ENCODE measurements at places on chromosomes 1 and 21. TPM values are rescaled to one million over a fixed set of nuclear protein-coding genes. Genes with fewer than 3 reads are reported as not detected.

DNA sequence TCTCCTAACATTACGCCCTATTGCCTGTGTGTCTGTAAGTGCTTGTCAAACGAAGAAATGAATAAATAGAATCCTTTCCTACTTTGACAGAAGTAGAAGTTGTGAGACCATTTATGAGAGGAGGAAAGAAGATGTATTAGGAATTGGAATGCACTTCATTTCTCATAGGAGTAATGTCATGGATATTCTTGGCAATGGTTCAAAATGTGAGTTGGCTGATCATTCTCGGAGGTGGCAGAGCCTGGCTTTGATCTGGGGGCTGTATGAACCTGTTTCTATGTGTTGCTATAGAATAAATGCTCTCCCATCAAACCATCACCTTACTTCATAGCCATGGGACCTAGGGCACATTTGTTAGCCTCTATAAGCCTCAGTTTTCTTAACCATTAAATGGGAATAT lies 10.1 kb upstream of the SERBP1 start:
- no peak overlapping the region for H3K27ac ChIP-seq
- no peaks in the 10 kb centered on the region for H3K27me3 ChIP-seq
- no peak for DNase-seq
- no peak overlapping the region for H3K4me3 ChIP-seq
- no peaks in the 10 kb centered on the region for H3K36me3 ChIP-seq
- peaks cover 4% of the 10 kb centered on the region for H3K4me1 ChIP-seq

The GSTM1 gene
- total RNA-seq = 31.5 TPM

The KCNA2 gene
- 2.2 TPM for total RNA-seq

DNA sequence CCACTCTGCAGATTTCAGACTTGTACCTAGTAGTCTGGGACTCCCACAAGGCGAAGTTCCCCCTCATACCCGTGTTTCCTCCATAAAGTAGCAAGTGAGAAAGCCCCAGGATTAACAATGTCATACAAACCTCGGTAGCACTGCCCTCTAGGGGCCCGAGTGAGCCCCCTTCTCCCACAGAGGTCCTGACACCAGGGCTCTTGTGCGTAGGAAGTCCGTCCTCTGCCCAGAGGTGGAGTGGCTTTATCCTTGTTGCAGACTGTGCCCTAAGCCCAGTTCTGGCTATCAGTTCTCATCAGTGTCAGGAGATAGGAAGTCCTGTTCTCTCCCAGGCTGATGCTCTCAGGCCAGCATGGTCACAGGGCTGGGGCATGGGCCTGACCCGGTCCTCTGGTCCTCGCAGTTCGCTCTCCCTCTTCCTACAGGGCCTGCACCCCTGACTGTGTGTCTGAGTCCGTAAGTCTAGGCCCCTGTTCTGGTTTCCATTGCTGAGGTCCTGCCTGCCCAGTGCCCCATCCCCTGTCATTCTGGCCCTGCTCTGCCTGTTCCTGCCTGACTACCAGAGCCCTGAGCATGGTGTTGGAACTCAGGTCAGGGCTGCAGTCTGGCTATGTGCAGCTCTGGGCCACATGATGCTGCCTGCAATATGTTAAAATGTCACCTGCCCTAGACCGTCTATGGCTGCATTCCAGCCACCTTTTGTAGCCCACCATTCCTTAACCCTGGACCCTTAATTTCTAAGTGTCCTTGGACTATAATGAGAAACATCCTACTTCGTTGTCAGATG lies 285.6 kb downstream of the ASTN1 start:
- no peak overlapping the region for H3K27ac ChIP-seq
- no peak overlapping the region for H3K4me3 ChIP-seq
- H3K27me3 ChIP-seq = no peaks in the 10 kb centered on the region
- no peak for DNase-seq
- no peaks in the 10 kb centered on the region for H3K36me3 ChIP-seq

- H3K27me3 ChIP-seq = no peaks in the 10 kb centered on the region
- H3K27ac ChIP-seq = no peak overlapping the region
- H3K4me3 ChIP-seq = no peak overlapping the region
- H3K36me3 ChIP-seq = peaks cover 11% of the 10 kb centered on the region
Observed at GRCh38 chr1:235734335-235734734, 84.8 kb upstream of the GNG4 start.

DNA sequence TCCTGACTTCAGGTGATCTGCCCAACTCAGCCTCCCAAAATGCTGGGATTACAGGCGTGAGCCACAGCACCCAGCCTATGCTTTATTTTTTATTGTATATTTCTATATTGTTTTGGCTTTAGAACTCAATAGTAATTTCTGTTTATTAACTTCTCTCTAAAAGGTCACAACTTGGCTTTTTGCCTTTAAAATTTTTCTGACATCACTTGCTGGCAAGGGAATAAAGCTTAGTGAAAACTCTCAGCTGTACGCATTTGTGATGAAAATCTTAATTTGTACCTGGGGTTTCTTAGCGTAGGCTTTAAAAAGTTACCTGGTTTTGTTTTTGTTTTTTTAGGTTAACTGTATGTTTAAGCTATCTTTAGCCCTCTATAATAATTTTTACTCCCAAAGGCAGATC lies 36.2 kb downstream of the B3GALNT2 start:
- no peak overlapping the region for H3K27ac ChIP-seq
- H3K36me3 ChIP-seq = peaks cover 16% of the 10 kb centered on the region
- H3K4me1 ChIP-seq = peaks cover 11% of the 10 kb centered on the region
- no peaks in the 10 kb centered on the region for H3K27me3 ChIP-seq
- DNase-seq = no peak

DNA sequence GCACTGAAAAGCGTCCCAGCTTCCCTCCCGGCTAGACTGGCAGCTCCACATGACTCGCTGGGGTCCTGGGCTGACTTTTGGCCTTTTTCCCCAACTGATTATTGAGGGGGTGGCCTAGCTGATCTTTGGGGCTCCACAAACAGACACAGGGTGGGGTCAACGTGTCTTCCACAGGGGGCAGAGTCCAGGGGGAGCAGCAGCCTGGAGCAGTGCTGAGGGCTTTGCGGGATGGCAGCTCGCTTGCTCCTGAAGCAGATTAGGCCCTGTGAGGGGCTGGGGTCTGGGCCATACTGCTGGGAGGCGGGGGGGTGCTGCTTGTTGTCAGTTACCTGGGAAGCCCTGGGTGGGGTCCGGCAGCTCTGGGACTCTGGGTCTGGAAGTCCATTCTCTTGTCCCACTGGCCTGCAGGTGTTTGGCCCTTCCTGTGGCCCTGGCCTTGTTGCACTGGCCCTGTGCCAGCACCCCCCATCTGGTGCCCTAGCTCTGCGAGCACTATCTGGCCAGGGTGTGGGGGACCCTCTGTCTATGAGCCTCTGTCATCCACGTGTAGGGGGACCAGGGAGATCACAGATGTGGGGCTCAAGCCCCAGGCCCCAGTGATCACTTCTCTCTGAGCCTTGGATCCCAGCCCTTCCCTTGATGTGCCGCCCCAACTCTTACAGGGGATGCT lies 12.3 kb upstream of the HES5 start:
- H3K36me3 ChIP-seq = no peaks in the 10 kb centered on the region
- H3K27me3 ChIP-seq = peaks cover 4% of the 10 kb centered on the region
- no peak overlapping the region for H3K27ac ChIP-seq
- no peak for DNase-seq
- no peak overlapping the region for H3K4me3 ChIP-seq

The SPRR5 gene
- total RNA-seq = not detected

- H3K27me3 ChIP-seq = peaks cover 14% of the 10 kb centered on the region
- no peak overlapping the region for H3K27ac ChIP-seq
- no peak overlapping the region for H3K4me3 ChIP-seq
- no peaks in the 10 kb centered on the region for H3K4me1 ChIP-seq
Observed at GRCh38 chr1:11850156-11850555, 2.6 kb upstream of the NPPA start.

GRCh38 chr1:109271458-109271857 lies 11.5 kb downstream of the PSRC1 start:
- H3K27me3 ChIP-seq = no peaks in the 10 kb centered on the region
- no peak overlapping the region for H3K4me3 ChIP-seq
- H3K4me1 ChIP-seq = peaks cover 21% of the 10 kb centered on the region
- H3K27ac ChIP-seq = no peak overlapping the region

The LCE3A gene
- total RNA-seq = not detected

The MMP23B gene
- 2.0 TPM for total RNA-seq

The IGSF9 gene
- total RNA-seq = not detected

GRCh38 chr1:12184008-12184681 lies 17.4 kb downstream of the TNFRSF1B start:
- peaks cover 63% of the 10 kb centered on the region for H3K36me3 ChIP-seq
- no peaks in the 10 kb centered on the region for H3K27me3 ChIP-seq
- no peak overlapping the region for H3K27ac ChIP-seq

The OR10Z1 gene
- total RNA-seq = not detected

The CHI3L2 gene
- 27.0 TPM for total RNA-seq

DNA sequence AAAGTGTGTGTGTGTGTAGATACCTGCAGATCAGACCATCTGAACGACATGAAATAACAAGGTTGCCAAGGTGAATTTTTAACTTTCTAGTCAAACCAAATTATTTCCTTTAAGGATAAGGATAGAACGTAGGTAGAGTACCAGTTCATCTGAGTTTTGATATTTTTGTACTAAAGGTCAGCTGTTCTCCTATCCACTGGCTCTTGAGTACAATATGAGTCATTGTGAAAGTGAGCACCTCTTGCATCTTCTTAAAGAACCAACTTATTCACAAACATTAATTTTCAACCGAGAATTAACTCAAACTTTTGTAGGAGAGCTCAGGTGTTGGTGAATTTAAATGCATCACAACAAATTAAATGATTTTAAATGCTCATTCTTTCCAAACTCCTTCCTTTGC lies 71.5 kb downstream of the IFI44 start:
- no peaks in the 10 kb centered on the region for H3K4me1 ChIP-seq
- H3K36me3 ChIP-seq = no peaks in the 10 kb centered on the region
- no peak overlapping the region for H3K4me3 ChIP-seq
- no peak for DNase-seq
- H3K27me3 ChIP-seq = peaks cover 15% of the 10 kb centered on the region

DNA sequence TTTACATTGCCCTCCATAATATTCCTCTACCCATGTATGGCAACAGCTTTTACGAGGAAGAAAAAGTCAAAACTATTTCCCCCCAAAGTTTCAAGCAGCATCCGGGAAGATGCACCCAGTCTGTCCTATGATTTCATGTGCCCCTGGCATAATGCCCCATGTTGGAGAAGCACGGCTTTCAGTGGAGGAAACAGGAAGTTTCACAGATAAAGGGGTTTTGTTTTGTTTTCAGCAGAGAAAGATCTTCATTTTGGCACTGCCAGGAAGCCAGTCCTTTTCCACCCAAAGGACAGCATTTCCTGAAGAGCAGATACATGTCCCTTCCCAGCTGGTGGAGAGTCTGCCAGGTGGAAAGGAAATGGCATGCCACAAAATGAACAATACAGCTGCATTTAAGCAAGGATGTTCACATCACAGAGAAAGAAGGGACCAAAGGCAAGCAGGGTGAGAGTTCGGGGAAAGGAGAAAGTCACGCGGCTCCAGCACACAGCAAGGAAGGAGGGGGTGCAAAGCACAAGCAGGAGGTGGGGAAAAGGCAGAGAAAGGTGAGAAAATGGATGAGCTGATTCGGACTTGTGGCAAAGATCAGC lies 95.3 kb upstream of the HIVEP3 start:
- peaks cover 10% of the 10 kb centered on the region for H3K36me3 ChIP-seq
- H3K27me3 ChIP-seq = no peaks in the 10 kb centered on the region
- DNase-seq = no peak

GRCh38 chr1:119006406-119007279 lies 18.5 kb upstream of the TBX15 start:
- peaks cover 10% of the 10 kb centered on the region for H3K36me3 ChIP-seq
- peak overlapping the region; percentile 43 for H3K27ac ChIP-seq
- DNase-seq = no peak
- H3K4me3 ChIP-seq = peak overlapping the region; percentile 24
- H3K4me1 ChIP-seq = peaks cover 11% of the 10 kb centered on the region
- peaks cover 78% of the 10 kb centered on the region for H3K27me3 ChIP-seq
